ENCODE measurements at places on chromosomes 7 and 10.

DNA sequence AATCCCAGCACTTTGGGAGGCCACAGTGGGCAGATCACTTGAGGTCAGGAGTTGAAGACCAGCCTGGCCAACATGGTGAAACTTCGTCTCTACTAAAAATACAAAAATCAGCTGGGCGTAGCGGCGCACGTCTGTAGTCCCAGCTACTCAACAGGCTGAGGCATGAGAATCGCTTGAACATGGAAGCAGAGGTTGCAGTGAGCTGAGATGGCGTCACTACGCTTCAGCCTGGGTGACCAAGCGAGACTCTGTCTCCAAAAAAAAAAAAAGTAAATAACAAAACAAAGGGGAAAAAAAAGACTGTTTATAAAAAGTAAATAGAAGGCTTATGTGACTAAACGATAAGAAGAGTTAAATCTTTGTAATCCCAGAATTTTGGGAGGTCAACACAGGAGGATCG lies 15.0 kb upstream of the DNMBP start:
- H3K27me3 ChIP-seq, result peaks cover 22% of the 10 kb centered on the region
- H3K4me1 ChIP-seq, result no peaks in the 10 kb centered on the region
- no peak for DNase-seq
- H3K4me3 ChIP-seq, result no peak overlapping the region
- no peak overlapping the region for H3K27ac ChIP-seq

DNA sequence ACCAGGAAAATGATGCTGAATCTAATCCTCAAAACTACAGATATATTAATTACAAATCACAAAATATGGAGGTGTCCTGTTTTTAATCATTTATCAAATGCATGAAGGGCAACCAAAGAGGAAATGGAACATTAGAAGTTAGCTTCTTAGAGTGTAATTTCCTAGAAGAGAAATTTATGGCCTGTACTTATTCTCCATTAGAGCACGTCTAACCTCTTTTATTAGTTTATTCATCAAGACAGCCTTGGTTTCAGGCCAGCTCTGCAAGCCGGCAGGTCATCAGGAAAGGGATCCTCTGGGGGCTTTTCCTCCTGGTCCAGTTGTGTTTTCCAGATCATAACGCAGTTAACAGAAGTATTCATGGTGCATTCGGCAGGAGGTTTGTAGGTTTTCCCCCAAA lies 517.6 kb downstream of the KCNMA1 start:
- no peaks in the 10 kb centered on the region for H3K4me1 ChIP-seq
- no peak overlapping the region for H3K27ac ChIP-seq
- peaks cover 58% of the 10 kb centered on the region for H3K27me3 ChIP-seq
- no peaks in the 10 kb centered on the region for H3K36me3 ChIP-seq

- H3K4me3 ChIP-seq, result peak overlapping the region; percentile 62
- H3K4me1 ChIP-seq, result peaks cover 18% of the 10 kb centered on the region
- H3K27ac ChIP-seq, result no peak overlapping the region
These were observed 37.9 kb upstream of the RASGEF1A start for GRCh38 chr10:43304687-43305333.

DNA sequence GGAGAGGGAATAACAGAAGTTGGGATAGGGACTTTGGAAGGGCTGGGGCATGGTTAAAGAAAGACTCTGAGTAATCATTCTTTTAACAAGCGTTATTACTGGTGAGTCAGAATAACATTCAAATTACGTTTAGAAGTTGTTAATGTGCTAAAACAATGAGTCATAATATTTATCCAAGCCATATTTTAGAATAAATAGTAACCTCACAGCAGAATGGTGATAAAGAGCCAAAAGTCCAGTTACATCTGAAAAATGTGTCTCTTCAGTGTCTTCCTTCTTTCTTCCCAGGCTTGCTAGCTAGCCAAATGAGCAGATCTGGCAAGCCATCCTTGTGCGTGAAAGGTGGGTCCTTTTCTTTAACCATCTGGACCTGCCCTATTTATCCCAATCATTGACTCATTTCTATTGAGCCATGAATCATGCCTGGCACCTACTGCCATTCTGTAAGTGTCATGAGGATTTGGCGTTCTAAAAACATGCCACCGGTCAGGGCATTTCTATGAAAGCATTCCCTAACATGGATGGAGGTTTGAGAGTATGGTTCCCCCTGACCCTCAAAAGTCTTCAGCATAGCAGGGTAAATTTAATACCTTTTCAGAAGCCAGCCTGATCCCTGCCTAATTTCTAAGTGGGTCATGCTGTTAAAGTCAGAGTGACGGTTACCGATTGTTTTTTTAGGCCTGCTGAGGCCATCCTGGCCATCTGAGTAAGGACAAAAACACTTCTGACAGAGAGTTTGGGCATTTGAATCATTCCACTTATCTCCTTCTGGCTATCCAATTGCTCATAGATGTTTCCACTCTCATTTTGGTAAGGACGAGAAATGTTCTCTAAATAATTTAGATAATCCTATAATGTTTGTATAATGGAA lies 26.9 kb downstream of the MYPN start:
- no peaks in the 10 kb centered on the region for H3K27me3 ChIP-seq
- H3K27ac ChIP-seq, result peak overlapping the region; percentile 76
- no peaks in the 10 kb centered on the region for H3K36me3 ChIP-seq
- no peak for DNase-seq
- peak overlapping the region; percentile 18 for H3K4me3 ChIP-seq

DNA sequence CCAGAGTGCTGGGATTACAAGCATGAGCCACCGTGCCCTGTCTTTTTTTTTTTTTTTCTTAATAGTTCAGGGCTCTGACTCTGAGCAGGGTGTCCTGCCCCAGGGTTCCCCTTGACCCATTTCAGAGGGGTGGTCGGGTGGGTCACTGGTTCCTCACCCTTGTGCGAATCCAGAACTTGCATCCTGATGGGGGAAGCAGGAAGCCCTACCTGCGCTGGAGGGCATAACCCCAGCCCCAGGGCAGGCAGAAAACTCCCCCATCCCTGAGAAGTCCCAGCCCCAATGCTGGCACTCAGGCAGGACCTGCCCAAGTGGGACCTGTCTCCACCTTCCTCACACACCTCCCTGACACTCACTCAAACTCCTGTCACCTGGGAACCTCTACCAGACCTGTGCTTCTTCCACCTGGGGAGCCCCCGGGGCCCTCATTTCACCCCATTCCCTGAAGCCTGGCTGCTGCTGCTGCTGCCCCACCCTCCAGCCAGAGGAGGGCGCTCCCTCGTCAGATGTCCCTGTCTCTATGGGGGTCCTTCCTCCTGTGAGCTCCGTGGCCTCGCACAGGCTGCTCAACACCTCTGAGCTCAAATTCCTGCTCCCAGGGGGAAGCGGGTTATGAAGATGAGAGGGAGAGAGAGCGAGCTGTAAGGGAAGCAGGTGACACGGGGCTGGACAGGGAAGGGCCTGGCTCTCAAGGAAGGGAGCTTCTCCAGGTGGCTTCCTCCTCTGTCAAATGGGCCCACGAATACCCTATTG lies 15.1 kb upstream of the ZNF273 start:
- peaks cover 39% of the 10 kb centered on the region for H3K27me3 ChIP-seq
- H3K27ac ChIP-seq, result no peak overlapping the region
- no peak for DNase-seq
- H3K4me1 ChIP-seq, result peaks cover 30% of the 10 kb centered on the region

DNA sequence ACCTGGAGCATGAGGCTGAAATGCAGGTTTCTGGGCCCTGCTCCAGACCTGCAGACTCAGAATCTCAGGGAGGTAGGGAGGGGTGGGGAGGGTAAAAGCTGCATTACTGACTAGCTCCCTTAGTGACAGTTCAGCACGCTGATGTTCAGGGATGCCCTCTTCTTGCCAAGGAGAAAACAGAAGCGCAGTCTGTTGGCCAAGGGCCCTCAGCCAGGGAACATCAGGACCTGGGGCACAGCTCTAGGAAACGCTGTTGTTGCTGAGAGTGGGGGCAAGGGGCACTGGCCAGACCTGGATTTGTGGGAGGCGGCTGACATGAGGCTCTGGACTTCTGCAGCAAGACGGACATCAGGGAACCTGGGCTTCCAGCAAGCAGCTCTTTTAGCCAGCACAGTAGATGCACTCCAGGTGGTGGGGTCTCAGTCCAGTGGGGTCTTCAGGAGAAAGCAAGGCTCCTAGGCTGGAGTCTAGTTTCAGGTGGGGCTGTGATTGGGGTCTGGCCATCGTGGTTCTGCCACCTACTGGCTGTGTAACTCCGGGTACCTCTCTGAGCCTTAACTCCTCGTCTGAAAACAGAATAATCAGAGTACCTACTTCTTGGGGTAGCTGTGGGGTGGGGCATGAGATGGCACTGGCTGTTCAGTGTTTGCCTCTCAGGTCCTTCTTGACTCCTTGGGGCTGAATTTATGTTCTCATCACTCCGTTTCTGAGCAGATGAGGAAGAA lies 72.9 kb upstream of the PRLHR start:
- peaks cover 14% of the 10 kb centered on the region for H3K27me3 ChIP-seq
- no peak overlapping the region for H3K27ac ChIP-seq
- H3K36me3 ChIP-seq, result no peaks in the 10 kb centered on the region
- DNase-seq, result no peak
- peaks cover 46% of the 10 kb centered on the region for H3K4me1 ChIP-seq

- no peak overlapping the region for H3K27ac ChIP-seq
- no peaks in the 10 kb centered on the region for H3K36me3 ChIP-seq
- no peak for DNase-seq
These were observed 324.9 kb downstream of the AGMO start for GRCh38 chr7:15236952-15237351.

DNA sequence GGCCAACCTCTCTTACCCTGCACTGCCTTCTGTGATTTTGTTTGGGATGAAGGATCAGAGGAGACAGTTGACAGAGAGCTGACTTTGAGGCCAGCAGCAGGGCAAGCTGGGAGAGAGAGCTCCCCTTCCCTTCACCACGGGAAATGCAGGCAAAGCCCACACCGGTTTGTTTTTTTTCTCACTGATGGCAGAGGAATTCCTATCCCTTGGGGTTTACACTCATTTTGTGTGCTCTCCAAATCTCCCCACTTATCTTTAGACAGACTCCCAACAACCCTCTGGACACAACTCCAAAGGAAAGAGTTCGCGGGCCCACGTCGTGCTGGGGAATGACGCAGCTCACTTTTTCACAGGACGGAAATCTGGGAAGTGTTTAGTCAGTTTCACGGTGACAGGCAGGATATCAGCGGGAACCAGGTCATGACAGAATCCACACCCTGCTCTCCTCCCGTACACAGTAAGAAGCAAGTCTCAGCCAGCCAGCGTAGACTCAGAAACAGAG lies 68.3 kb upstream of the FAM171A1 start:
- peaks cover 14% of the 10 kb centered on the region for H3K4me1 ChIP-seq
- DNase-seq, result peak; percentile 55
- peak overlapping the region; percentile 72 for H3K27ac ChIP-seq
- H3K27me3 ChIP-seq, result peaks cover 7% of the 10 kb centered on the region
- peak overlapping the region; percentile 53 for H3K4me3 ChIP-seq

GRCh38 chr7:134755422-134756022 lies 23.9 kb upstream of the CALD1 start:
- no peak overlapping the region for H3K4me3 ChIP-seq
- no peak for DNase-seq
- no peaks in the 10 kb centered on the region for H3K36me3 ChIP-seq

- H3K27ac ChIP-seq, result peak overlapping the region; percentile 74
- no peaks in the 10 kb centered on the region for H3K27me3 ChIP-seq
- peaks cover 7% of the 10 kb centered on the region for H3K4me1 ChIP-seq
- no peak for DNase-seq
- no peak overlapping the region for H3K4me3 ChIP-seq
These were observed 295.2 kb downstream of the PTEN start for GRCh38 chr10:88158526-88159122.

DNA sequence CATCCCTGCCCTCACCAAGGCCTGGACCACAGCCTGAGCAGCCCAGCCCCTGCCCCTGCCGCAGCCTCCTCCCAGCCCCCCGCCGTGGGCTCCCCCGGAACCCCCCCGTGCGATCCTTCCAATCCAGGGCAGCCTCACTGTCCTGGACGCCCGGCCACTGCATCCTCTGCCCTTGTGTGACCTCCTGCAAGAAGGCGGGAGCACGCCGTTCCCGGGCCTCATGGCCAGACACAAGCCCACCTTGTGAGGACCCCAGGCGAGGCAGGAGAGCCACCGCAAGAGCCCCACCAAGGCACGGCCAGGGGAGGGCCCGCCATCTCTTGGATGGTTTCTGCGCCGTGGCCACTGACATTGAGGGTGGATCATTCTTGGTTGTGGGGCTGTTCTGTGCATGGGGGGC lies 7.8 kb upstream of the LFNG start:
- H3K4me1 ChIP-seq, result peaks cover 58% of the 10 kb centered on the region
- no peaks in the 10 kb centered on the region for H3K36me3 ChIP-seq
- H3K27me3 ChIP-seq, result no peaks in the 10 kb centered on the region
- H3K4me3 ChIP-seq, result no peak overlapping the region
- no peak for DNase-seq

- no peaks in the 10 kb centered on the region for H3K27me3 ChIP-seq
- H3K4me1 ChIP-seq, result peaks cover 12% of the 10 kb centered on the region
- H3K27ac ChIP-seq, result no peak overlapping the region
- peaks cover 20% of the 10 kb centered on the region for H3K36me3 ChIP-seq
- no peak overlapping the region for H3K4me3 ChIP-seq
These were observed 30.4 kb downstream of the MKRN1 start for GRCh38 chr7:140448781-140449480.

DNA sequence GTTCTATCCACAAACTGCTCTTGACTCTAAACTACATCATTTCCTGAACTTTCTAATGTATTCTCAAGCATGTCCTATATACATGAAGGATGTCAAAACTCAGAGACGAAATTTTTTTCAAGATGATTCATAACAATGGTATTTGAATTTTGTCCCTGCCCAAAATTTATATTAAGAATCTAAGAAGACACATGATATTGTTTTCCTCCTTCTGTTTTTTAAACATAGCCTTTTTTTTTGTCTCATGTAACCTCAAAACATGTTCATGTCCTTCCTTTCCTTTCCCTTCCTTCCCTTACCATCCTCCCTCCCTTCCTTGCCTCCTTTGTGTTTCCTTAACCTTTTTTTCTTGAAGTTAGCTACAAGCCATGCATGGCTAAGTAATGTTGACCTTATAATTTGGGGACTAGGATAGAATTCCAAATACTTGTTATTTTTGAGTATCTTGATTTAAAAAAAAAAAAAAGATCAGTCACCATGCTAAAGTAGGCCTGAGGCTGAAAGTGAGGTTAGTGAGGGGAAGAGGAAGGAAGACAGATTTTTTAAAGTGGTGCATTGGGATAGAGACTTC lies 163.0 kb downstream of the SUGCT start:
- no peak overlapping the region for H3K27ac ChIP-seq
- H3K4me1 ChIP-seq, result no peaks in the 10 kb centered on the region
- DNase-seq, result no peak
- H3K4me3 ChIP-seq, result no peak overlapping the region
- no peaks in the 10 kb centered on the region for H3K36me3 ChIP-seq

All from left ventricle myocardium inferior (tissue), 1 donor.